ENCODE measurements at places on chromosomes 3 and 15.
A peak's percentile ranks its signal among the peaks of the same experiment; 100 is the strongest.

- no peak for DNase-seq
Measured at GRCh38 chr15:101120987-101121386, 130.9 kb downstream of the CHSY1 start.

- no peak for DNase-seq
Measured at GRCh38 chr3:113222451-113223086, 11.2 kb downstream of the BOC start.

DNA sequence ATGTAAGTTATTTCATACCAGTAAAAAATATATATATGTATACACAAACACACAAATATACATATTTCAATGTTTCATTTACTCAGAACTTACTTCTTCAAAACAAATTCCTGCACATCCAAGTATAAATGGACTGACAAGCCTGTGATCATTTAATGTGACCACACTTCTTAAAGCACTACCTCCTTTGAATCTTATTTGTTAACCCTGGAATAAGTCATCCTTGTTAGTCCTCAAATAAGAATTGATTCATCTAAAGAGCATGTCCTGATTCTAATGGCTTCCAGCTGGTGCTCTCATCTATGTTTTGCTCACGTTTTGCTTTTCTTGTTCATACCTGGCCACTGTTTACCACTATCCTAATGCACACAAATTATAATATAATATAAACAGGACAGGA is 103.9 kb upstream of the UBP1 start:
- DNase-seq, result no peak

- no peak for DNase-seq
Measured at GRCh38 chr3:98791341-98792325, 28.5 kb downstream of the ST3GAL6 start.

DNA sequence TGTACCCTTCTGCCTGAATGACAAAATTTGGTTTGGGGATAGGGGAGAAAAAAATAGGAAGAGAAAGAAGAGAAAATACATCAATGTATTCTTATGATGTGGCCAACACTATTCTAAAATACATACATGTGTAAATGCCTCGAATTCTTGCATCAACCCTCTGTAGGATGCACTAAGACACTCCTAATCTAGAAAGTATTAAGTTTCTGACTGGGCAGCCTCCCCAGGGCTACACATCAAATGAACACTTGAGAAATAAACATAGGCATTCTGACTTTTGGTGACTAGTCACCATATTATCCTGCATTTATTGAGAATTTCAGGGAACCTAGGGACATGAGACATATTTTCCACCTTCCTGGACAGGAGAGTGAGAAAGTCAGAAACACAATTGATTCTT is 109.2 kb downstream of the CPNE4 start:
- DNase-seq, result no peak

DNA sequence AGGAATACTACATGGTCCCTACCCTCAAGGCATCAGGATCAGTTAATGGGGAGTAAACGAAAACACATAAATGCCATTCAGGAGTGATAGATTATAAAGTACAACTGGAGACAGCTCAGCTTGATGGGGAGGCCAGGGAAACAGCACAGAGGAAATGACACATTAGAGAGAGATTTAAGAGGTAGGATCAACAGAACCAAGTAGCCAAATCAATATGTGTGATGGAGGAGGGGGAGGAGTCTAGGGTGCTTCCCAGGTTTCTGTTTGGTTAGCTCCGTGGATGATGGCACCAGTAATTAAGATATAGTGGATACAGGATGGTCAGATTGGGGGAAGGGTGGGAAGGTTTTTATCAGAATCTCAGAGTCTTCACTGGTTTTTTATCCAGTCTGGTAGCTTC is 229.5 kb upstream of the ROPN1 start:
- DNase-seq, result no peak

GRCh38 chr3:3074551-3075257 is 35.5 kb downstream of the IL5RA start:
- no peak for DNase-seq

DNA sequence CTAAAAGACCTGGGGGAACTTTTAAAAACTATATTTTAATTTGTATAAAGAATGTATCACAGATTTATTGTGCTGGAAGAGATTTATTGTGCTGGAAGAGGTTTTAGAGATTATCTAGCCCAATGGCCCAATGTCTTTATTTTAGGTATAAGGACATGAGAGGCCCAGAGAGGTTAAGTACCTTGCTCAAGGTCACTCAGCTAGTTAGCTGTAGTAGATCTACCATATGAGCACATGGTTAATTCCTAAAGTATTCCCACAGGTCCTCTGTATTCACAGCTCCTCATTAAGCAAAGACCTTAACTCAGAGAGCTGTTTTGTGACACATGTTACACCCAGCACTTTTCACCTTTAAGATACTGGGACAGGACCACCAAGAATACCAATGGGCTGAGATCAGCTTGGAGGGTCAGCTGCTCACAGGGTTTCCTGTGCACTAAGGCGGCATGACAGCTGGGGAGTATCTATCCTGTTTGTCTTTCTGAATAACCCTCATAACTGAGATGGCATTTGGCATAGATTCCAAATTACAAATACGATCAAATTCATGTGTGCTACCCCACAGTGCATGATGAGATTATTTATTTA is 143.1 kb upstream of the TBL1XR1 start:
- no peak for DNase-seq

GRCh38 chr15:91886878-91887277 is 33.4 kb downstream of the SLCO3A1 start:
- no peak for DNase-seq

- DNase-seq, result no peak
Measured at GRCh38 chr3:61612211-61613194, 51.1 kb downstream of the PTPRG start.

GRCh38 chr3:72446218-72447058 is 401.8 kb downstream of the SHQ1 start:
- peak; percentile 46 for DNase-seq

DNA sequence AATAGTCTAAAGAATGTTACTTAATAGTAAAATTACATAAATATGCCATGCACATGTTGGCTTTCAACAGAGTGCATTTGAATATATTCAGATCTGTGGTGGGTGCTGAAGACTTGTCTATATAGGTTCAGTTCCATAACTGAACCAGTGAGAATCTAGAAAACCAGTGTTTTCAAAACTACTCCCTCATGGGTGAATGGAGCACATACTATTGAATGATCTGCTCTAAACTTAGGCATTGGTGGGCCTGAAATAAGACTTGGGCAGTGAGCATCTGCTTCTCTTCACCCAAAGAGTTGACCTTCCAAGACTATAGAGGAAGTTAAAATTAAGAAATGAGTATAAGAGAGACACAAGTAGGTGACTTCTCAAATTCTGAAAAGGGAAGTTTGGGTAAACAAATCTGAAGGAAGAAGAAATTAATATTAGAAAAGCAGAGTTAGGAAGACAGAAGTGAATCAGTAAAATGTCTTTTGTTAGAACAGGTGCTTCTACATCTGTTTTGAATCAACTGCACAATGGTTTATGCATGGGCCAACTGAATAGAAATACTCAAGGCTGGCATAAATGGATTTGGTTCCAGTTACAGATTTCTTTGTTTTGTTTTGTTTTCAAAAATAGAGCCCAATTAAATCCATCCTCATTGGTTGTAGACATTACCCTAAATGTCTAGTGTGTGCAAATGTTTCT is 19.3 kb downstream of the ALCAM start:
- no peak for DNase-seq

GRCh38 chr3:160450846-160451245 is 1.3 kb upstream of the TRIM59 start:
- no peak for DNase-seq

GRCh38 chr3:68878962-68879361 is 53.4 kb downstream of the TAFA4 start:
- no peak for DNase-seq

DNA sequence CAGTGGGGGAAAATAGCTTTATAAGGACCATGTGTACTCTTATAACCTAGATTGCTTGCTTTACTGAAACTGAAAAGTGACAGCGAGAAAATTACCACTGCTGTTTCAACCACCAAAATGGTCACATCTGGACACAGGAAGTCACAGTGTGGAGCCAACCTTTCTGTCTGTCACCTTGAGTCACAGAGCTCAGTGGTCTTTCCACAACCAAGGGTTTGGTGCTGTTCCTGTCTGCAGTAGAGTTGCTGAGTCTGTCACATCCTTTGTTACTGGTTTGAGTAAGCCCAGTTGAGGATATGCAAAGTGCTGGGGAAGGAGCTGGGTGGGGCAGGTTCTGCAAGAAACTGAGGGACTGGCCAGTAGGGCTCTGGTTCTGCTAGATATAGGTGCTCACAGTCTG is 139.1 kb upstream of the EIF1B start:
- DNase-seq, result no peak

- DNase-seq, result no peak
Measured at GRCh38 chr15:93179072-93179471, 90.1 kb upstream of the RGMA start.

DNA sequence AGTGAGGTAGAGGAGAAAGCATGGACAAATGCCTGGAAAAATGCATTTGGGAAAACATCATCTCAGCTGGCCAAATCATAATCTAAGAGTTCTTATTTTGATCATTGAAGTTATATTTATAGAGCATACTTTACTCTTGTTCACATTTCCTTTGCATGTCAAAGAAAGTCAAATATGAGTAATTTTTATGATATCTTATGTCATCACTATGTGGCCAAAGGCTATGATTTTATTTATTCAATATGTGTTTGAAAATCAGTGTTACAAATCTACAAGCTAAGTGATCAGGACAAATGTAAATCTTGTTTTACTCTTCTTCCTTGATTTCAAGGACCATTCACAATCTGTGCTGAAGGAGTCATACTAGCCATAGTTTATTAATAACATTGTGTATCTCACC is 237.2 kb upstream of the DPH6 start:
- DNase-seq, result no peak

DNA sequence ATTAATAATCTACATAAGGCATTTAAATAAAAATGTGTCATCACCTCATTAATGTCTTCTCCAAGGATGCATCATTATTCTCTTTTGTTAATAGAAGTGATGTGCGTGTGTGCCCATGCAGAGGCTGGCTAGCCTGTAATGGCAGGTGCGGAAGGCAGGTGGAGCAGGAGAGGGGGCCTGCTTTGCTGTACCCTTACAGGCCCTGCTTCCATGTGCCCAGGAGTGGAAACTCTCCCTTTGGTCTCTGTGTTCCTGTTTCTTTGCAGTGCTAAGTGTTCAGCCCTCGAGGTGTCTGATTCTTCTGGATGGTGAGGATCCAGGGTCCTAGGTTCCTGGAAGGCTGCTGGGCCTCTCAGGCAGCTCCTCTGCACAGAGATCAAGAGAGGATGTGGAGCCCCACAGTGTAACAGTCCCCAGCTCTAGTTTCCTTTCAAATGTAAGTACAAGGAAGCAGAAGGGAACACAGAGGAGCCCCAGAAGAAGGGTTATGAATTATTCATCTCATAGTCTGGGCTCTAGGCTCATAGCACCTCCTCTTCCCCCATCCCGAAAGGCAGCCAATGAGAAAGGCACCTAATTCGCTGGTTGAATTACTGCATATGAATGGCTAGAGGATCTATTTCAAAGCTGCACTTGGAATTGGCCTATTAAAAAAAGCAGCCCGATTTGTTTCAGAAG is 39.2 kb upstream of the AGBL1 start:
- no peak for DNase-seq

GRCh38 chr3:73521734-73522336 is 102.9 kb downstream of the PDZRN3 start:
- DNase-seq, result no peak

GRCh38 chr3:70608434-70608833 is 296.0 kb upstream of the MDFIC2 start:
- no peak for DNase-seq

- no peak for DNase-seq
Measured at GRCh38 chr3:170804078-170804477, 65.9 kb downstream of the RPL22L1 start.

DNA sequence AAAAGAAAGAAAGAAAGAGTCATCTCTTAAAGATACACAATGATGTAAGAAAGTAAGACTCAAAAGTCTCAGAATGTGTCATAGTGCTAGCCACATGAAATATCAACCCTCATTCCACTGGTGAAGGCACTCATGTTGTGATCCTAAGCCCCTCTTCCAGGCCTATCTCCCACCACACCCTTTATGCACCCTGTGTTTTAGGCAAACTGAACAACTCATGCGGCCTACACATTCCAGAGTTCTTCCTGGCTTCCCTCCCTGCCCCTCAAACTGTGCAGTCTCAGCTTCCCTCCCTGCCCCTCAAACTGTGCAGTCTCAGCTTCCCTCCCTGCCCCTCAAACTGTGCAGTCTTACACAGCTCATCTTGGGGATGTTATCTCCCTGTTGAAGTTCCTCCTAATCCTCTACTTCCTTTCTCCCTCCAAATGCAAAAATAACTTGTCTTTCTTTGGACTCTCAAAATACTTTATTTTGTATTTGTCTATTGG is 69.0 kb upstream of the FNDC3B start:
- no peak for DNase-seq

DNA sequence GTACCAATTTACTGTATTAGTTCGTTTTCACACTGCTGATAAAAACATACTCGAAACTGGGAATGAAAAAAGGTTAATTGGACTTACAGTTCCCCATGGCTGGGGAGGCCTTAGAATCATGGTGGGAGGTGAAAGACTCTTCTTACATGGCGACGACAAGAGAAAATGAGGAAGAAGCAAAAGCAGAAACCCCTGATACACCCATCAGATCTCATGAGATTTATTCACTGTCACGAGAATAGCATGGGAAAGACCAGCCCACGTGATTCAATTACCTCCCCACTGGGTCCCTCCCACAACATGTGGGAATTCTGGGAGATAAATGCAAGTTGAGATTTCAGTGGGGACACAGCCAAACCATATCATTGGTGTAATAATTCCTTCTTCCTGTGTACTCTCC is 69.6 kb downstream of the C3orf20 start:
- no peak for DNase-seq

- no peak for DNase-seq
Measured at GRCh38 chr15:69407719-69408400, 6.3 kb upstream of the KIF23 start.

GRCh38 chr15:49320351-49320750 is 102.7 kb upstream of the FGF7 start:
- no peak for DNase-seq

DNA sequence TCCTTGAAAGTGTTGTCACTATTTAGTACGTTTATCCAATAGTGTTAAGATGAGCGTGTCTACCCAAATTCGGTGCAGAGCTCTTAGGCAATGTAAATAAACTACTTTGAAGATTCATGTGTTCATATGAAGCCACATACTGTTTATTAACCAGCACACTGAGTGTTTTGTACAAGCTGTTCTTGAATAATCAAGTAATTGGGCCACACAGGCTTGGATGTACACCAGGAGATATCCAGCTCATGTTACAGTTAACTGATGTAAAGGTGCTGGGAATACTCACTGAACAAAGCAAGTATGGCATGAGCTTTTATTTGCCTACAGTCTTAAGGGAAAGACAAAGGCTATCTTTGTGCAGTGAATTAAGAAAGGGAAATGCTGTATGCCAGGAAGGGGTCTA is 632 bp upstream of the DHX36 start:
- no peak for DNase-seq

DNA sequence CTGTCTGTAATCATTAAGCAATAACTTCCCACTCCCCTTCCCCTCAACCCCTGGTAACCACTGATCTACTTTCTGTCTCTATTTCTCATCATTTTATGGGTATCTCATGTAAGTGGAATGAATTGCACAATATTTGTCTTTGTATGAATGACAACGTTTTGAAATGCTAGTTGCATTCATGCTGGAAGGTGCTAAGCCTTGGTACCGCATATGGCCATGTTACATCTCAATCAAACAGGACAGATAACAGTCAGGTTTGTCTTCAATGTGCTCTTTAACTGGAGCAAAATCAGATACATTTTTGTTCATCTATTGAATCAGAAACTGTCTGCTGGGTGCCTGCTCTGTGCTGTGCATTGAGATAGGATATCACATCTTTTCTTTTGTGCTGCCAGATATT is 134.2 kb downstream of the AGBL1 start:
- no peak for DNase-seq

- DNase-seq, result no peak
Measured at GRCh38 chr3:16496408-16497222, 16.9 kb downstream of the RFTN1 start.

Data from nucleus accumbens (tissue), 56 donors.